ENCODE measurements at places on chromosomes 2 and 18.

GRCh38 chr2:25072606-25073005 lies 30.7 kb downstream of the EFR3B start:
- DNase-seq: no peak

- DNase-seq: no peak
Measured at GRCh38 chr2:108626995-108627394, 92.3 kb upstream of the RANBP2 start.

DNA sequence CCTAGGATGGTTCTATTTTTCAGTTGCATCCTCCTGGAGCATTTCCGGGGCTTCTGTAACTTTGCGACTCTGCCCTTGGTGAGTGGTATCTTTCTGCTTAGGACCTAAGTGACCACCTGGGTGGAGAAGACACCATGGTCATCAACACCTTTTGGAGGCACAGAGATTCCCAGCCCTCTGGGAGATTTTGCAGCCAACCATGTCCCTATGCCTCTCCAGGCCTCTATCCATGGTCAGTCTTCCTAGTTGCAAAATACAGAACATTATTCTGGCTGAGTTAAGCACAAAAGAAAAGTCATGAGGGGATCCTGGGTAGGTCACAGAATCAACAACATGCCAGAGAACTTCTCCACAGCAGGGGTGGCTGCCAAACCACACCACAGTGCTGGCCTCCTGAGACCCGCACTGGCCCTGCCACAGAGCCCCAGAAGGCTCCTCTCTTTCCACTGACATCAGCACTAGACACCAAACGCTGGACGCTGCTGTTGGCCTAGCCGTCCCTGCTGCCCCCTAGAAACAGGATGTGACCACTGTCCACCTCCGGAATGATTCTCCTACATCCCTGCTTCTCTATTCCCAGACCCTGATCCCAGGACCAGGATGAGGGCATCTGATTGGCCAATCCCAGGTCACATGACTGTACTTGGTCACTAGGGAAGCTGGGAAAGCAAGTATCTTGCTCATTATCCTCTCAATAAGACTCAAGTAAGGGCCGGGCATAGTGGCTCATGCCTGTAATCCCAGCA lies 47.7 kb downstream of the SMAD7 start:
- DNase-seq: no peak

DNA sequence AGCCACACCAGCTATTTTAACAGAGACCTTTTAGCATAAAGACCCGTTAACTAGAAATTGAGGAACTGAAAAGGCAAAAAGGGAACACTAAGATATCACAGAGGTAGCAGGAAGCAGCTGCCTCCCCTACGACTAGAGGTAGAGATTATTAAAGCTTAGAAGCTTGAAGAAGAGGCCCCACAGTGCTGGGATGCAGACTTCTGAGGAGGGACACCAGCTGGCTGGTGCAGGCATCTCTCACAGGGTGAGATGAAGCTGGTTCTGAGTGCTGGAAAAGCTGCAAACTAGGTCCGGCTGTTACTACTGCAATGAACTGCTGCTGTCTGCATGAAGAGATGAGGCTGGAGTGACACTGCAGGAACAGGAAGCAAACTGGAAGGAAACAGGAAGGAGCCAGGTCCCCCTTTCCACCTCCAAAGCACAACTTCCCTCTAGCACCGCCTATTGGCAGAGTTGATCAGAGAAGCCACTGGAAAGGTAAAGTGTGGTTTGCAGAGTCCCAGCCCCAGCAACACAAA lies 61.2 kb upstream of the MRPS9 start:
- no peak for DNase-seq

DNA sequence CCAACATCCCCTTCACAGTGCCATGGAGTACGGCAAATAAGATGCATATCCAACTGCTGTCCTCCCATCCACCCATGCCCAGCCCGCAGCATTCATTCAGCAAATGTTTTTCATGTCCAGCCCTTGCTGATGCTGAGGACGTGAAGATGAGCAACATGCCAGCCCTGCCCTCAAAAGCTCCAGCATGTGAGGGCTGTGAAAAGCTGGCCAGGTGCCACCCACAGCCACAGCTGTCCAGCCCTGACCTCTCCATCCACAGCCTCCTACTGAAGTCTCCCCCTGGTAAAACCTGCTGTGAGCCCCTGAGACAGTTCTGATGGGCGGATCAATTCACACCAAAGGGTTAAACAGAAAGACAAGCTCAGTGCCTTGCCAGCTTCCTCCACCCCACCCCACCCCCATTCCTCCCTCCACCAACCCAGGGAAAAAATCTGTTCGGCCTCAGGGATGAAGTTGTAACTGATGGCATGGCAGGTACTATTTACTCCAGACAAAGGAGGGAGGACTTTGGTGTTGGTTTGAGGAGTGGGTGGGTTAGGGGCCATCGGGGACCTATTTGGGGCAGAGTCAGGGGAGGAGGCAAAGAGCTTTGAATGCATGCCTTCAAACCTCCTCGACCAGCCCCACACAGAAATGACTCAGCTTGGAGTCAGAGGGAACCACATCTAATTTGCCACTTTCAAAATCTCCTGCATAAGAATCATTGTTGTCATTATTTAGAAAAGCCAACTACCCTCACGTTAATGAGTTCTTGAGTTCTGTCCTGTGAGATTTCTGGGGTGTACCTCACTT lies 4.3 kb downstream of the ZBTB7C start:
- DNase-seq: no peak

DNA sequence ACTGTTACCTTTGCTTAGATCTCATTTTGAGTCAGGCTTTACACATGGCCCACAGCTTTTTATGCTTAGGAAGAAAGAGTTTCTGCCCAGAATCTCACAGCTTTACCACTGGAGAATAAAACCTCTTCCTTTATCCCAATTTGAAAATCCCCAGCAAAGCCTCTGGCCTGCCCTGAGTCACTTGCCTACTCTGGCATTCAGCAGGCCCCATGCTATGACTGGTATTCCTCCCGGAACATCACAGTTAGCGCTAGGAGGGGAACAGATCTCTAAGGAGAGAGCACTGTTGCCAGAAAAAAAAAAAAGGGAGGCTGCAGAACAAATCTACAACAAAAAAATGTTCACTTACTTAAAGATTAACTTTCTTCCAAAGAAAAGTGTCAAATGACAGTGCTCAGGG lies 152.9 kb upstream of the DNMT3A start:
- peak; percentile 21 for DNase-seq

GRCh38 chr2:98776136-98776535 lies 45.2 kb upstream of the MGAT4A start:
- no peak for DNase-seq

DNA sequence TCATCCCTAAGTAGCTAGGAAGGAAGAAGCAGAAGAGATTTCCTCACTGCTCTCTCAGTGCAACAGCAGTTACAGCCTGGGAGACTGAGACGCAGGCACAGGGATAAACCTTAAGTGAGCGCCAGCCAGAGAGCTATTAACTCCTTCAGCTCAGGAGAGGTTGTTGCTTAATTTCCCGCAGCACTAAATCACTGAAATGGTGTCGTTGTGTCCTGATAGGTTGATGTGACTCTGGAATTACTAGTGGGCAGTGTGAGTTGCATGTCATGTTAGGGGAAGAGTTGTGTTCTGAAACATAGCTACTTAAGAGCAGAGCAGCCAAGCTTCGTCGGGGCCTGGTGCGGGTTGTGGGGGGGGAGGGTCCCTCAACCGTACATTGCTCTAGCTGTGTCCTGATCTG lies 225.8 kb downstream of the NAPG start:
- DNase-seq: no peak

- DNase-seq: no peak
Measured at GRCh38 chr2:216001216-216002100, 11.9 kb downstream of the MREG start.

DNA sequence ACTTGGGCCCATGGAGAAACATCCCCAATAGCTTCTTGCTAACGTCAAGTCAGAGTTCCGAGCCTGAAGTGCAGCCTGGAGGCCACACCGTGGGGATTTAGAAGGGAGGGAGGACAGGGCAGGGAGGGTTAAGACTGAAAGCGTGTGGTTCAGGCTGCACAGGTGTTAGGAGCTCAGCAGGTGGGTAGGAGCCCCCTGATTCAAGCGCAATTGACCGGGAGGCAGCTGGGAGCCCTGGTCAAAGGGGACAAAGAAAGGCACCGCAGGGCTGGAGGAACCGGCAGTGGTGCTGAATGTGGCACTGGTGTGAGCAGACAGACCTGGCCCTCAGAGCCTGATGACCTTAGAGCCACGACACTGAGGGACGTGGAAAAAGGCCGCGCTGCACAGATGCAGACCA lies 149.6 kb downstream of the TMEM18 start:
- no peak for DNase-seq

GRCh38 chr2:219572237-219573001 lies at the start of gene INHA:
TSS of gene INHA (plus strand) at chr2:219572310. CDS start at chr2:219572375, 65 bp downstream.
- DNase-seq: no peak

DNA sequence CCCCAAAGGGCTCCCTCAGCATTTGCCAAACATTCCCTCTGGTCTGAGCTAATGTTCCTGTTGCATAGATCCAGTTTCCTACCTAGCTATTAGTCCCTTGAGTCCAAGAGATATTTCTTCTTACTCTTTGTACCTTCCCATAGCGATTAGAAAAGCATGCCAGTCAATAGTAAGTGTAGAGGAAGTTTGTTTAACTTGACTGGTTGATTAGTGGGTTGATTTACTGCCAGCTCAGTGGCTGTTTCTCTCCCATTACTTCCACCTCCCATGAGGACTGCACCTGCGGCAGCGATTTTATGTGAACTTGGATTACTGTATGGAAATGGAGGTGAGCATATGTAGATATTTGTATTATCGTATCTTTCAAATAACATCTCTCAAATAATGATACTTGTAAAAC lies 1748.4 kb upstream of the CELF4 start:
- no peak for DNase-seq

DNA sequence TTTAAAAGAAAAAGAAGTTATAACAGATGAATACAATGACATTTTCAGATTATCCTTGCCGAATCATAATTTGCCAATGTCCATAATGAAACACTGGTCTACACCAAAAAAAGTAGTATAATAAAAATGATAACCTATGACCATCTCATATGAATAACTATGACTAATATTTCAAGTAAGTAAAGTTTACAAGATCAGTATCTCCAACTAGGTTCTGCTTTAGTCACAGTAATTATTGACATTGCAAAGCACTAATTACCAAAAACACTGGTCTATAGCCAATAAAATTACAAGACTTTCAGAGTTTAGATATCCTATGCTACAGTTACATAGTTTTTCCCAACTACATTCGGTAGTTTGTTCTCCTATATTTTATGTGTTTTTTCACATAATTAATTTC lies 136.7 kb downstream of the MEMO1 start:
- no peak for DNase-seq

DNA sequence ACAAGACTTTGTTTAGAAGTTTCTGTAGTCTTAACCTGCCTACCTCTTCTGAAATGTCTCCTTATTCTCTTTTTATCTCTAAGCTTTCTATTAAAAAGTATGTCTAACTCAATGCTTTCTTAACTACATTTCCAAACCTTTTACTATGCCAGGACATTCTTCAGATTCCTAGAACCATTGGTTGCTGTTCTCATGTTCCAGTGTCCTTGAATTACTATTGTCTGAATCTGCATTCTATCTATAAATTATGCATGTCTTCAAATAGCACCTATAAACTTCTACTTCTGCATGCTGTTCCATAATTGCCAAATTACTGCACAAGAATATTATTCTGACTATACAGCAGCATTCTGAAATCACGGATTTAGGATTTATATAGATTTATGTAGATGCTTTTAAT lies 166.0 kb upstream of the VWC2L start:
- no peak for DNase-seq

DNA sequence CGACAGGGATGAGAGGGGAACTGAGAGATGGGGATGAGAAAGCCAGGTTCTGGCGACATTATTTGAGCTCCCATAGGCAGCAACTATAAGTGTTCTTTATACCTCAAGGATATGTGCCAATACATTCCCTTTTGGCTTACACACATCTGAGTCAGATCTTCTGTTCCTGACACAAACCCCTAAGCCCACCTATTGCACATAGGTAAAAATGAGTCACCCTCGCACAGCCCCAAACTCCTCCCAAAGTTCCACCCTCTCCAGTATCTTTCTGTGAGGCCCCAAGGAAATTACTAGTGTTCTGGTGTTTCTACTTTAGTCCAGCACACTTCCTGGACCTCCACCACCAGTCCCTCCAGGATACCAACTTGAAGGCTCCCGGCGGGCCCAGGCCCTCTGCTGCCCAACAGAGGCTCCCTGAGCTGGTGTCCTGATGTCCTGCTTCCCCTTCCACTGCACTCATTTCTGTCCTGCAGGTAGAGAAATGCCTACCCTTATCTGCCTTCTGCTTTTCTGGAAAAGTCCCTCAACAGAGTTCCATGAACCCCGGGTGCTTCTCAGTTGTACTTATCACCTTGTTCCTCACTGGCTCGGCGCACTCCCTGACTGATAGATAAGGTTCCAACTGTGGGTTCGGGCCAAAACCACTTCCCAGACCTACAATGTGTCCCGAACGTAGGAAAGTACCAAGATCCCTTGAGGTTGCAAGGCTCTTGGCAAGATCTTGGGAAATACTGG lies 125.5 kb downstream of the EN1 start:
- DNase-seq: no peak

DNA sequence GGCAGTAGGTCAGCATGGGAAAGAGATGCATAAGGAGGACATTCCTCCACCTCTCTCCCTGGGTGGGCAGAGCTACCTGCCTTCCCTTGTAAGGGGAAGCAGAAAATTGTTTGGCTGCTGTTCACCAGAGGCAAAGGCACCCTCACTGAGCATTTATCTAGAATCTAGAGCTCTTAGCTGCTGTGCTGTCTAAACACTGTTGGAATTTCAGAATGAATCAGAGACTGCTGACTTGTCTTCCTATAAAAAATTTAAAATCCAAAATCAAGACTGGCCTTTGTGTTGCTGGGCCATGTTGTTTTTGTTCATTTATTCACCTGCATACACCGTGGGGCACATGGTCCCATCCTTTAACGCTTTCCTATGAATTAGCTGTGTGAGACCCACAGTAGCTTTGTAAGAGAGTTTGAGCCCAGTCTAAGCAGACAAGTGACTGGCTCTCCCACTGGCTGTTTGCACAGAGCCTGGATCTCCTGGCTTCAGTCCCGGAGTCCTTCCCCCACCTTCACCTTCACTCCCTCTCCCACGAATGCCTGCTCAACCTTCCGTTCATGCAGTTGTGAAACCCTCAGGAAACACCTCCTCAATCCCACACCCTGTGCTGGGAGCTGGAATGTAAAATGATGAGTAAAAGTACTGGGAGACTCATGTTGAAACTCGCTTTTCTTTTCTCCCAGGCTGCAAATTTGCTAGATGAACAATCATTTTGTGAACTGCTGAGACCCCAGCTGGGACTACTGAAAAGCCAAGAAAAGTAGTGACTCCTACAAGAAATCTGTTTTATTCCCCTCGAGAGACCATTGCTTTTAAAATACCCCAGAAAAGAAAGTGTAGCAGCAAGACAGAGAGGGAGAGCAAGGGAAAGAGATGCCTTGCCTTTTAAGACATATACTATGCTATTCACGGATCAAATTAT lies 76.2 kb downstream of the FAM168B start:
- no peak for DNase-seq

- no peak for DNase-seq
Measured at GRCh38 chr2:26712486-26713465, 20.3 kb downstream of the KCNK3 start.

DNA sequence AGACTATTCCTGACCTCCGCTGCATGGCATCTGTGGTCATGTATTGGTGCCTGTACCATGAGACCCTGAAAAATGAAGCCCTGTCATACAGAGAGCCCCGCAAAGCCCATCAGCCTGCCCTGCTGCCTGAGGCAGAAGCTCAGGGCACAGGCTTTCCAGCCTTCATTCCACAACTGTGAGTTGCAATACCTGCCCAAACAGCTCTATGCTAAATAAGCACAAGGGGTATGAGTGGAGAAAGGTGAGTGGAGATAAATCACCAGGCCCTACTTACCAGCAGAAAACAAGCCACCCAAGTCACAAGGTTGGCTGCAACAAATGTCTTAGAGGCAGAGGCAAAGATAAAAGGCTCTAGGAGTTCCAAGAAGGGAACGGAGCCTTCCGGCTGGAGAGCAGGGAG lies 277.4 kb downstream of the TNS1 start:
- no peak for DNase-seq

Measured in AG09309 (cell line).